ENCODE measurements at places on chromosomes 1 and 21.
A peak's percentile ranks its signal among the peaks of the same experiment; 100 is the strongest.

DNA sequence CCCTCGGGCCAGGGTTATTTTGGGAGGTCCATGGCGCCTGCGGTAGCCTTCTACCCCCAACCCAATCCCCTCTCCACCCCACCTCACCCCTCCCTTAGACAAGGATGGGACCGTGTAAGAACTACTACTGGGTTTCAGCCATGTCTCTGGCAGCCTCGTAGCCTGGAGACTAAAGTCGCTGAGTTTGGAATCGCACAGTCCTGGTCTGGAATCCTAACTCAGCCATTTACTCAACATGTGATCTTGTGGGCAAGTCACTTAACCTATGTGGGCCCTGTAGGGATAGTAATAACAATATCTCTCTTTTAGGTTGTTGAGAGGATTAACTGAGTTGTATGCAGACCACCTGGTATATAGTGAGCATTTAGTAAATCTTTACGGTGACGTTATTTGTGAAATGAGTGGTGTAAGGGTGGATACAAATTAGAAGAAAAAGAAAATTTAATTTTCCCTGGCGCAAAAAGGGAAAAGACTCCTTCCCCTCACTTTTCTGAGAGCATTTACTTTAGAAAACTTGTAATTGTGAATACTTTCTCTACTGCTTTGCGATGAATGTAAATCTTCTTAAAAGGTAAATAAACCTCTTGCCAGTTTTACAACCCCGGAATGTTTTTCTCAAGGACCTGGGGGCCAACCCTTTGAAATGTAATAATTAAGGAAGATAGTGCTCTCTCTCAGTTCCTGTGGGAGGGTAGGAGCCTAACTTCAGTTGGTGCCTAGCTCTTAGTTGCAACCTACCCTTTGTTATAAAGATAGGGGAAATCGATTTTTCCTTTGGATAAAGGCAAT lies 615 bp upstream of the MRPS15 start:
- peaks cover 2% of the 10 kb centered on the region for H3K36me3 ChIP-seq
- H3K4me1 ChIP-seq = peaks cover 5% of the 10 kb centered on the region
- H3K27ac ChIP-seq = peak overlapping the region; percentile 97
- peak overlapping the region; percentile 77 for H3K4me3 ChIP-seq
- H3K27me3 ChIP-seq = no peaks in the 10 kb centered on the region

GRCh38 chr1:38609166-38610025 lies 250.2 kb downstream of the RRAGC start:
- no peaks in the 10 kb centered on the region for H3K36me3 ChIP-seq
- no peak overlapping the region for H3K27ac ChIP-seq
- no peak overlapping the region for H3K4me3 ChIP-seq
- DNase-seq = no peak
- no peaks in the 10 kb centered on the region for H3K4me1 ChIP-seq
- H3K27me3 ChIP-seq = no peaks in the 10 kb centered on the region

- H3K36me3 ChIP-seq = no peaks in the 10 kb centered on the region
- no peak for DNase-seq
- H3K4me1 ChIP-seq = peaks cover 26% of the 10 kb centered on the region
- no peaks in the 10 kb centered on the region for H3K27me3 ChIP-seq
- no peak overlapping the region for H3K27ac ChIP-seq
Observed at GRCh38 chr1:116426401-116426800, 53.4 kb downstream of the ATP1A1 start.

DNA sequence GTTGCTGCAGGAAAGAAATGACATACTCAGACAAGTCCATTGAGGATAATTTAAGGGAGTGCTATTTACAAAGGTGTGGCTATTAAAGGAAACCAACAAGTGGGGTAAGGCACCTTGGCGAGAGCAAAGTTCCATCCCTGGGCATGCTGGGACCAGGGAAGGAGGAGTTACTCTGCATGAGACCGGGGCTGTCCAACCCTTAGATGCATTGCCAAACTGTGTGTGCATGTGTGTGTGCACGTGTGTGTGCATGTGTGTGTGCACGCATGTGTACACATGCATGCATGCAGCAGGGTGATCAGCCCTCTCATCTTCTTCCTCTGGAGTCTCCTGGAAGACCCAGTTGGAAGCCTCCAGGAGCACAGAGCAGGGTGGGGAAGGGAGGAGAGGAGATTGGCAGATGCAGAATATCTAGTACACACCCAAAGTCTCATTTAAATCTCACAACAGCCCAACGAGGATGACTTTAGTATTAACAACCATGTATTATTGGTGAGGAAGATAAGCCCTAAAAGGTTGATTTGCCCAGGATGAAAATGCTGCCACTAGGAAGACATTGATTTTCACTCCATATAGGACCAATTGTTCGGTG lies 72.2 kb upstream of the CD34 start:
- no peaks in the 10 kb centered on the region for H3K4me1 ChIP-seq
- H3K27me3 ChIP-seq = peaks cover 20% of the 10 kb centered on the region
- H3K4me3 ChIP-seq = no peak overlapping the region
- H3K27ac ChIP-seq = no peak overlapping the region
- no peak for DNase-seq

GRCh38 chr1:232880354-232880753 lies 70.1 kb upstream of the NTPCR start:
- peak; percentile 69 for DNase-seq
- no peak overlapping the region for H3K27ac ChIP-seq
- no peaks in the 10 kb centered on the region for H3K4me1 ChIP-seq
- no peak overlapping the region for H3K4me3 ChIP-seq

GRCh38 chr1:59163268-59164092 lies 133.4 kb upstream of the FGGY start:
- no peak overlapping the region for H3K4me3 ChIP-seq
- no peaks in the 10 kb centered on the region for H3K4me1 ChIP-seq
- no peaks in the 10 kb centered on the region for H3K36me3 ChIP-seq
- H3K27ac ChIP-seq = no peak overlapping the region
- H3K27me3 ChIP-seq = peaks cover 5% of the 10 kb centered on the region
